ENCODE measurements at places on chromosomes 12 and 14.
A peak's percentile ranks its signal among the peaks of the same experiment; 100 is the strongest.

DNA sequence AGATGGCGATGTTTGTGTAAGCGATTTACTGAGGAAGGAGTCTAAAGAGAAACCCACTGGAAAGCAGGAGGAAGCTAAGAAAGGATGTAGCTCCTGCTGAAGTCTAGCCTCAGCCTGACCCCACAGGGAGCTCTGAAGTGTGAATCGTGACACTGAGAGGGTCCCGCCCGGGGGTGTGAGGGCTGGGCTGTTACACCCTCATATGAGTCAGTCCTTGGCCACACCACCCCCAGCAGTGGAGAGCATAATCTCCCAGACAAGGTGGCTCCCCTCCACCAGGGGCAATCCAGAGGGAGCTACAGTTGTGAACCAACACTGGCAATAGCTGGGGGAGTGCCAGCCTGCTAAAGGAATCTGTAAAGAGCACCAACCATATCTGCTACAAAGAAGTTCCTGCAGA, 31.5 kb downstream of the SVOP start:
- no peak for DNase-seq

- no peak for DNase-seq
These were observed 44.6 kb downstream of the BMP4 start for GRCh38 chr14:53912021-53912420.

- DNase-seq, result no peak
These were observed 628 bp downstream of the SNRPF start for GRCh38 chr12:95859344-95859816.

DNA sequence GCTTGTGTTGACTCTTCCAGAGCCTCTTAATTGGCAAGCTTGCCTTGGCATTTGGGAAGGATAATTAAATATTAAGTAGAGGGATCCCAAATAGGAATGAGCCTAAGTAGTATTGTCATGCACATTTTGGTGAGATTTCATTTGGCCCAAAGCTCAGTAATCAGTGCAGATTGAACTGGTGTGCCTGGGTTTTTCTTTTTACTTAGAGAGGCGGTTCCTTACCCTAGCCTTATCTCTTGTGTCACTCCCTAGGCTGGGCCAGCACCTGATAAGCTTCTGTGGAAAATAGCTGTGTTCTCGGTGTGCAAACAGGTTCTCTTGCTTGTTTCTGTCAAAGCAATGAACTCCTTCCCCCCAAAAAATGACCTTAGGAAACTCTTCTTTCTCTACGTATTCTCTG, 9.3 kb upstream of the B4GALNT3 start:
- DNase-seq, result no peak

DNA sequence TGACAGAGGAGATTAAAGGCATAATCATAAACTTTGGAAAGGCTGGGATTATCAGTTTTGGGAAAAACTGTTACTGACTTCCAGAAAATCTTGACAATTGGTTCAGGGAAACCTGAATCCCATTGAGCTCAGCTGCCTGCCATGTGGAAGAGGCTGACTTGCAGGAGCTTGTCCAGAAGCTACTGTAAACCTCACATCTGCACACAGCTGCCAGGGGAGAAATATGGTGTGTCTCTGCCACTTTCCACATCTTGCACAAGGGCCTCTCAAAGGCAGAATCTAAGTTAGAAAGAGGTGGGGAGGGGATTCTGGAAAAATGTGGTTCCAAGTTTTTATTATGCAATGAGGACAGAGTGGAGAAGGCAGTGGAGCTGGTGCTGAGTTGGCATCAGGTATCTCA, 8.7 kb upstream of the BHLHE41 start:
- DNase-seq, result no peak

GRCh38 chr12:104387190-104387589, 69.6 kb upstream of the CHST11 start:
- DNase-seq, result no peak

DNA sequence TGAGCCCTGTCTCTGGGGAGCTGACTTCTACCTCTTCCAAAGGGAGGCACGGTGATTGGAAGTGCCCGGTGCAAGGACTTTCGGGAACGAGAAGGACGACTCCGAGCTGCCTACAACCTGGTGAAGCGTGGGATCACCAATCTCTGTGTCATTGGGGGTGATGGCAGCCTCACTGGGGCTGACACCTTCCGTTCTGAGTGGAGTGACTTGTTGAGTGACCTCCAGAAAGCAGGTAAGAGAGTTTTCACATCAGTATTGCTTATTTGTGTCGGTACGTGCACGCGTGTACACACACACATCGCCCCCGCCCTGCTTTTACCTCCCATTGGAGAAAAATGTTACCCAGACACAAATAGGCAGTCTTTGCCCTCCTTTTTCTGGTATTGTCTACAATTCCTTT, 13.7 kb downstream of the PFKM start:
- no peak for DNase-seq

DNA sequence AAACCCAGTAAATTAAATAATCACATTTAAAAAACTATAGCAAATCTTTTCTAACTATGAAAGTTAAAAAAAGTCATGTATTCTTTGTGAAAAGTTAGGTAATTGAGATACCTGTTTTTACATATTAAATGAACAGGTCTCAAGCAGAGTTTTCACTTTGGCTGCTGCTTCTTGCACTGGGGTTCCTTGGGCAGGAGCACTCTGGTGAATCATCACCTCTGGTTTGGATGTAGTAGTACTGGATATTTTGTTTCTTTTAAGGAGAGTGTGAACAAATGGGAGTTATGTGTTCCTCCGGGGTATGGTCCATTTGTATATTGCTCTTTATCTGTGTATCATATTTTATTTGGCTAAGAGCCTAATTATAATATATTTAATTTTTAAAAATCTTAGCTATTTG, 82.7 kb downstream of the FUT8 start:
- DNase-seq, result no peak

DNA sequence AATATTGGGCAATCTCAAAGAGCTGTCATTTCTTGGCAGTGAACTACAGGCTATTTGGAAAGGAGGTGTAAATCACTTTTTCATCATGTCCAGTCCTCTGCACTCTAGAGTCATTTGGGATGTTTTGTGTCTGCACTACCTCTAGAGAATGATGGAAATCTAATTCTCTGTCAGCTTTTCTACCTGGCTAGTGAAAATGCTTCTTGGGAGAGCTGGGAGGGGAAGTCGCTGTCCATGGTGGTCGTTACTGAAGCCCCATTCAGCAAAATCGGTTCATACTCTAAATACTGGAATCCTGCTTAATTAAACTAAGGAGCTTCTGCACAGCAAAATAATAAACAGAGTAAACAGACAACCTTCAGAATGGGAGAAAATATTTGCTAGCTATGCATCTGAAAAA, 251.8 kb downstream of the APAF1 start:
- no peak for DNase-seq

DNA sequence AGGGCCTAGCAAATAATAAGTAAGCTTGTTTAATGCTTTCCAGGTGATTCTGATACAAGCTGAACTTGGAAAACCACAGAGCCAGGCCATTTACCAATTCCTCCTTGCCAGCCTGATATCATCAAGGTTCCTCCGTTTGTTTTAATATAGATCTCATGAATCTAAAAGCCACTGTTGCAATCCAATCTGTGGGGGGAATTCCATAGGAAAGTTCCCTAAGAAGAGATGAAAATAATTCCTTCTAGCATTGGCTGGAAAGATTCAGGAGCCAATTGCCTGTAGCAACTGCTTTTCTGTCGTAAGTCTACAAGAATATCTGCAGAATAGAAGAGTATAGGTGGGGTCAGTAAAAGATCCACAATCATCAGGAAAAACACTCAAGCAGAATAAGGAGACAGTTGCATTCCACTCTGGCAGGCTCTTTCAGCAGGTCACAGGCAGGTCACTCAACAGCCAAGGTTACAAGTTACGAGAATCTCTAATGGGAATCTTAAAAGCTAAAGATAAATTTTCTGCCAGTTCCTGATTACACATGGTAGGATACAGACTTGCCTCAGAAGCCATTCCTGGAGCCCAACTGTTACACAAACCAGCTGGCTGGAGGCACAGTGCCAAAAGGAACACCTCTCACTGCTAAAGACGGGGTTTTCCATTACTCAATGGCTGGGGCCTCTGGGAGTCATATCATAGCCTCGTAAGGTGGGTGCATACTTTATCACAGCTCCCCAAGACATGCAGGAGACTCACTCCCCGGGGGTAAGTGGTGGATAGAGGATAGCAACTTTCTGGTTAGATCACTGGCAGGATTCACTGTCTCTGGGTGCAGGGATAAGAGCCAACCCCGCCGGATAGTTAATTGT, 43.6 kb downstream of the FGD6 start:
- peak; percentile 33 for DNase-seq

GRCh38 chr12:11133162-11133561, 1.3 kb downstream of the TAS2R30 start:
- DNase-seq, result no peak

DNA sequence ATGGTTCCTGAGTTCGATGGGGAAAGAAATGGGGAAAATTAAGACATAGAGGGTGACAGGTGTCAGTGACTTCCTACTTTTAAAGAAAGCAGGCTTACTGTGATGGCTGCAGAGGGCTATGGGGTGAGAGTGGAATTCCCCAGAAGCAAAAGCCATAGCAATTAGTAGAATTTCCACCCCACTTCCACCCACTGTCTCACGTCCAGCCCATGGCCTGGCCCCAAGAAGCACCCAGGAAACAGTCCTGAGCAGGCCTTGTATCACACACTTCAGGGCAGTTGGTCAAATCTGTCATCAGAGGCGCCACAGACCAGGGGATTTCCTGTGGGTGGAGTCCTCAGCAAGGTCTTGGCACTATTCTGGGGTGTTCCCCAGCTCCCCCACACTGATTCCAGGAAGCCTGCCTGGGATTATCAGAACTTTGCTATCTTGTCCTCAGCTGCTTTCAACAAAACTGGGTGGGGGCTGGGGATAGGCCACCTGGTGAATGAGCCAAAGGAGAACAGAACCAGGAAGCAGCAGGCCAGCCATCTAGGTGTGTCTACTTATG, 120.1 kb upstream of the CCND2 start:
- DNase-seq, result peak; percentile 93

DNA sequence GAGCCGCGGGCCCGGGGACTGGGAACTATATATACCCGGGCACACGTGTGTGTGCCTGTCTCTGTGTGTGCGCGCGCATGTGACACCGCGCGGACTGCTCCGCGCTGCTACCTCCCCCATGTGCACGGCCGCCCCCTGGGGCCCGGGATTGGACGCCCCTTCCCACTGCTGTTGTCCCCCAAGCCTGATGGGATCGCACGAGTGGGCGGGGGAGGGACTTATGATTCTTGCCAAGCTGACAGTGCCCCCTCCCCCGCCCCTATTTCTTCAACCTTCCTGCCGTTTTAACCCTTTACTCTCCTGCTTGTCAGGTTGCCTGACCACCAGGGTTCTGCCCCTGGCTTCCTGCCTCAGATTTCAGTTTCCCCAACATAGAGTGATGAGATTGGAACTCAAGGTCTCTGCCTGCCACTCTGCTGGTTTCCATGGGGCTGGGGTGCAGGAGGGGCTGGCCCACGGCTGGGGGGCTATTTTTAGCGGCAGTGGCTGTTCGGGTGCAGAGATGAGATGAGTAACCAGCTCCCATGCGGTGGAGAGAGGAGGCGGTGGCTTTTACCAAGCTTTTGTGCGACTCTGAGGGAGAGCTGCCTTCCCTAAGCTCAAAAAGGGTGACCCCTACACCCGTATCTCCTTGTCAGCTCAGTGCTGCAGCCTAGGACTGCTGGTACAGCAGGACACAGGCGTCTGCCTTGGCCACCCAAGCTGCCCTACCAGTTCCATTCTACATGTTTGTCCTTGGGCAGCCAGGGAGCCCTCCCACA, at the start of gene DDN:
Gene DDN (minus strand): TSS at position 5 of the 761 bp plus-strand sequence. CDS start 88 bp downstream, outside the sequence.
- peak; percentile 55 for DNase-seq

GRCh38 chr14:105363847-105364708, 34.3 kb upstream of the TEX22 start:
- DNase-seq, result no peak

DNA sequence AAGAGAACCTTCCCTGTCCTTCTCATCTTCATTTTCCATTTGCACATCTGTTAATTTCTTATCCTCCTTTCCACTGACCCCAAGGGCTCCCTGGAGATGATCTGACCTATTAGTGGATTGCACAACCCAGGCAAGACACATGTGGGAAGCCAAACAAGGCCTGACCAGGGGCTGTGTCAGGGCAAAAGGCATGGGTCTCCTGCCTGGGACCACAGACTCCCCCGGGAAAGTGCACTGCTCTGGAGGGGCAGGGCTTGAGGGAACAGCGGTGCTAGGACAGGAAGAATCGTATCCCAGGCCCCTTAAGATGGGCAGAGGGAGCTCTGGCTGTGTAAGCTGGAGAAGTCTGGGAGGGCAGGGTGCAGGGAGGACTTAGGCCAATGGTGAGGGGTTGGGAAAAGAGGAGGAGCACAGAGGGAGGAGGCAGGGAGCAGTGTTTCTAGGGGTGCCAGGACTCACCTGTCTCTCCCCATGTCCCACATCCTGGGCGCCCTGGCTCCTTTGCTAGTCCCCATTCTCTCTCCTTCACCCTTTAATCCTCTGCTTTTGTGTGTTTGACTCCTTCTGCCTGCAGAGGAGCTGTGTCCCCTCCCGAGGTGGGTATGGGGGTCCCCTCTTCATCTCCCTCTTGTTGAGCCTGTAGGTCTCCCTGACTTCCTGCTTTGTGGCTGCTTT, 25.3 kb downstream of the PLEKHG3 start:
- DNase-seq, result no peak

DNA sequence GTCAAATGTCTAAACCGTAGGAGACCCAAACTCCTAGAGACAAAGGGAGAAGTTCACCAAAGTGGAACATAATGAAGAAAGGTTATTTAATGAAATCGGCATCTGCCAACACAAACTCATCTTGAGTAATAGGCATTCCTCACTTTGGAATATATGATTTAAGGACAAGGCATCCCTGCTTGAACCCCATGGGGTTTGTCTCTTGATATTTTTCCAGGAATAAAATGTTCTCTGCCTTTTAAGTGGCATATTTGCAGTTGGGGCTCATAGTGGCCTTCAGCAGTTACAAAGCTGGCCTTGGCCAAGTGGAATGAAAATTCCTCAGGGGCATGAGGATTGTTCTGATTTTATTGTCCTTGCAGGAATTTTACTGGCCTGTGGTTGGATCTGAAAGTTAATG, 7.1 kb downstream of the POP5 start:
- no peak for DNase-seq

DNA sequence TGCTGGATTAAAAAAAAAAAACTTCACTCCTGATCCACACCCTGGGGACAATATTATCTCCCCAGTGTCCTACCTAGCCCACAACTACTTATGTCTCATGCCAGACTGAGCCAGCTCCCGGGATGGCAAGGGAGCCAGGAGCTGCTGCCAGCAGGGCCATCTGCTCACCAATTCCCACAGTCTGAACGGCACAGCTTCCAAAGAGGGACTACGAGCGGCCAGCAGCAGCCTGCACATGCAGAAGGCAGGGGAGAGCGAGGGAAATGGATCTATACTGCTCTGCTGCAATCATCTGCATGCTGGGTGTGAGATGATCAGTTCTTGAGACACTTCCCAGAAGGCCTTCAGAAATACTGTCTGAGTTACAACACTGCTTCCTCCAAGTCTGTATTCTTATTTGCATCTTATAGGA, 11.1 kb downstream of the SSH1 start:
- DNase-seq, result peak; percentile 63

GRCh38 chr12:50922820-50923219, 29.5 kb upstream of the HIGD1C start:
- no peak for DNase-seq

- no peak for DNase-seq
These were observed 35.0 kb downstream of the DTX1 start for GRCh38 chr12:113091506-113091905.

- peak; percentile 4 for DNase-seq
These were observed 165.5 kb downstream of the KIF21A start for GRCh38 chr12:39277416-39277815.

Measured in suppressor macrophage treated with lipopolysaccharide for 1 hour (primary cell).